Thyroid gland (tissue), 4 donors: ENCODE measurements at places on chromosomes 2 and 18.

DNA sequence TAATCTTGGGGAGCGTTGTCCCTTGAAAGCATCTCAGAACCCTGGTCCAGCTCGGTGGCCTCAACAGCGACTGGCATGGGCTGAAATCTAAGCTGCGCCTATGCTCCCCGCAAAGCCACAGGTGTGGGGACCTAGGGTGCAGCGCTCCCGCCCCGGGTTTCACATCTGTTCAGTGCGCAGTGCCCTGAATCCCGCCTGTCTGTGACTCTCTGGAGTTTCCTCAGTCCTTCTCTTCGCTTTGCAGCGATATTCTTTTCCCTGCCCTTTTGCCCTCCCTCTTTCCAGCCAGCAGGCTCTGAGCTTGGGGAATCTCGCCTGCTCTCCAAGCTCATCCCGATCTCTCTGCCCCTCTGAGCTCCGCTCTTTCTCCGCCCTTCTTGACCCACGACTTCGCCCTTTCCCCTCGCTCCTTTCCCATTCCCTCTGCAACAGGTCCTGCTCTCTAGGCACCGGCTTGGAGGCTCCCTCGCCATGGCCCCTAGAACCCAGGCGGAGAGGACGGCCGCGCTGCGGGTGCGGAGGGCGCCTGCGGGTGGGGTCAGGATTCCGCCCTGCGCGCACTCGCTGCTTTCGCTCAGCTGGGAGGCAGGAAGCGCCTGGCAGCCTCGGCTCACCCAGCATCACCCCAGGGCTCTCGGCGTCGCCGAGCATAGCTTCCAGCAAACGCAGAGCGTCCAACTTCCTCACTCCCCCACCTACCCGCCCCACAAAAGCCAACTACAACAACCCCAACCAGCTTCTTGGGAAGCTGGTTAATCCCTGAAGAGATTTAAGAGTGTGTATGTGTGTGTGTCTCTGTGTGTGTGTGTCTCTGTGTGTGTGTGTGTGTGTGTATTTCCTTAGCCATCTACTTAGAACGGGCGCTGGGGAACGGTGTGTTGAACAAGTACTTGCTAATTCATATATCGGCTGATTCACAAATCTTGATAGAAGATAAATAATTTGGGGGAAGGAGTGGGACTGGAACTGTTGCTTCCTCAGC, 1.1 kb downstream of the GRP start:
- no peak for DNase-seq

- peak; percentile 69 for DNase-seq
These were observed 60.1 kb upstream of the IL1RL1 start for GRCh38 chr2:102251042-102251848.

GRCh38 chr2:123912171-123912570, 112.9 kb upstream of the CNTNAP5 start:
- DNase-seq, result no peak

DNA sequence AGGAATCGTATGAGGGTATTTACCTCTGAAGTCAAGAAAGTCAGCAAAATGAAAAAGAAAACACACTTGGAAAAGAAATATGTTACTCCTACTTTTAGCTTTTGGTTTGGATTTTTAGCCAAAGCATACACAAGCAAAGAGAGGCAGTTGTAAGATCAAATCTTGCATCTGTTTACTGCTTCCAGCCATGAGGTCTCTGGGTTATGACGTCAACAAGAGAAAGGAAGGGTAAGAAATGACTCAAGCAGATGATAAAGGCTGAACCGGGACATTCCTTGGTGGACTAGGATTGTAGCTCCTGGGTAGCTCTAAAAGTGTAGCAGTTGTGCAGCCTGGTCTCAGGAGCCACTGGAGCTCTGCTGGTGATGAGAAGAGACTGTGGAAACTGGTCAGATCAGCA, 16.8 kb downstream of the CTNNA2 start:
- no peak for DNase-seq

DNA sequence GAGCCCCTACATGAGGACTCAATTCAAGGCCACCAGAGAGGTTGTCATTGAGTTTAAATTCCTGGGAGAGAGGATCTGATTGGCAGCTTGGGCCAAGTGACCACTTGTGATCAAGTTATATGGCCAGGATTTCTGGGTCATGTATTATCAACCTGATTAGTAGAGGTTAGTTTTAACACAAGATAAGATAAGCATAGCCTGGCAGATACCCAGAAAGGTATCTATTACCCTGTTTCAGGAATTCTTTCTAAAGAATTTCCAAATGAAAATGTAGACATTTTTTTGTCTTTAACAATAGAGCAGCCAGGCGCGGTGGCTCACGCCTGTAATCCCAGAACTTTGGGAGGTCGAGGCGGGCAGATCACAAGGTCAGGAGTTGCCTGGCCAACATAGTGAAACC, 50.5 kb downstream of the BABAM2 start:
- DNase-seq, result no peak

DNA sequence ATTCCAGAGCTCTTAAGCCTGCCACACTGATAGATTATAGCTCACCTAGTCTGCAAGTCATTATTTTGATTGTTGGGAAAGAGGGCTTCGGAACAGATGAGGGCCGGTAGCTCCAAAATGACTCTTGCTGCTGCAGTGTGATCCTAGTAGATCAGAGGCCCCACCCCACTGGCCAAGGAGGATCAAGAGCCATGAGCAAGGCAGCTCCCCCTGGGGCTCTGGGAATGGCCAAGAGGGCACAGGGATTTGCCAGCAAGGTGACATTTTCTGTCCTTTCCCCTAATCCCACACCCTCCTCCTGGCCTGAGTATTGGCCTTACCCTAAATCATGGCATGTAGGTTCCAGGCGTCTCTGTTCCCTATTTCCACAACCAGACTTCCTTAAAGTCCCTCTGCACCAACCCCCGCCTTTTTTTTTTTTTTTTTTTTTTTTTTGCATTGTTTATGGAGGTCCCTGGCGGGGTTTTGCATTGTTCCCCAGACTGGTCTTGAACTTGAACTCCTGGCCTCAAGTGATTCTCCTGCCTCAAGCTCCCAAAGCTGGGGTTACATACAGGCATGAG, 36.5 kb downstream of the EIF4E2 start:
- DNase-seq, result no peak

DNA sequence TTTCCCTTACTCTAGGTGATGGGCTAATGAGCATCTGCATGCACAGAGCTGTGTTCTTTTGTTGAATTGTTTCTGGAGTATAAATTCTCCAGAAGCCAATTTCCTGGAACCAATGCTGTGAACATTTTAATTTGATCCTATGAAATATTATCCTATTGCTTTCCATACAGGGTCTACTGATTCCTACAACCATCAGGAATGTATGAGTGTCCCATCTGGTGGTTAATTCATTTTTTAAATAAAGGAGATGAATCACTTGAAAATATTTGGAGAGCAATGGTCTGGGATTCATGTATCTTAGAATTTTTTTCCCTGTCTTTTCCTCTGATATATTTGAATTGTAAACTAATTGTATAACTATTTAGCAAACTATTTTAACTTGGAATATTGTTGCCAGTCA, 14.0 kb downstream of the KIF5C start:
- DNase-seq, result no peak

DNA sequence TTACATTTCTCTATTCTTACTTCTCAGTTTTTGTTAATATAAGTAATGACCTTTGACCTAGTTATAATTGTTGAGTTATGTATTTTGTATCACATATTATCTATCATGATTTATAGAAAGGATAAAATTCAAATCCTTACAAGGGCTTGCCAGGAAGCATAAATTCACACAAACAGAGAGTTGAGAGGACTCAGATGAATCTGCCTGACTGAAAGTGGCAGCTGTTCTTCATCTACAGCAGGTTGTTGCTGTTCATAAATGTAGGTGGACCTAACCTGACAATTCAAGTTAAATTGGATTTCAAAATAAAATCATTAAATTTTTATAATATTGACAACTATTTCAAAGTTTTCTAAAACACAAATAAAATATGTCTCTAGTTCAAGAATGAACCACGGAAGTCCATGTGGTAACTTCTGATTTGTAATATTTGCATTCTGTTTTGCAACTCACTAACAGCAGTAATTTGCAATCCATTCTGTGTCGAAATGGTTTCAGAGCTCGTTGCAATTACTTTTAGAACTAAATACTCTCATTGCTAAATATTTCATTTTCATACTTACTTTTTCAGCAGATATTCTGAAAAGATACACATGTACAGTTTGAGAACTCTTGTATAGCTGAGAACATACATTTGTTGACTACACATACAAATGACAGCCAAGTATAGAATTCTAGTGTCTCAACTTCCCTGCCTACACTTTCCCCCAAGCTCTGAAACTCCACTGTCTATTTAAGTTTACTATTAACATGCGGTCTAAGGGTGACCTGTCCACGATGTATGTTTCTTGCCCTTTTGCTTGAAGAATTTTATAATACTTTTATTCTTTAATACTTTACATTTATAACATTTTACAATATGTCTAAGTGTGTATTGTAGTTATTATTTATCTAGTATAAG, 25.7 kb downstream of the SCN7A start:
- DNase-seq, result no peak
